Activated CD4-positive, alpha-beta T cell treated with anti-CD3 and anti-CD28 coated beads, Interleukin-2, amount 50 U/mL, for 4 hours (primary cell): ENCODE measurements at places on chromosomes 6 and 20.

- DNase-seq, result no peak
These were observed 65.9 kb downstream of the DLL1 start for GRCh38 chr6:170224694-170225660.

DNA sequence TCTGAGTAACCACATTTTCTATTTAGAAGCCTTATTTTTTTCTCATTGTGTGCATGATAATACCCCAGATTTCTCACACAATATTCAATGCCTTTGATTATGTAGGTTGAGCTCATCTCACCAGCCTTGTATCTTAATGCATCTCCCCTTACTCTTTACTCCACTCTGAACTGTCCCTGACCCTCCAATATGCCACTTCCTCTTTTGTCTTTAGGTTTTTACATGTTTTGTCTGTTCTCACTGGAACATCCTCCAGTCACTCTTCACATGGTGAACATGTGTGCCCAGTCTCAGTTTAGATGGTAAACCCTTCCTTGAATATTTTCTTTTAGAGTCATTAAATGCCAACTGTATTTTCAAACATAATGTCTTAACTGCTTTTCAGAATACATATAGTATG is 392.9 kb upstream of the IMPG1 start:
- DNase-seq, result no peak

- DNase-seq, result no peak
These were observed 148.5 kb downstream of the FOXC1 start for GRCh38 chr6:1758076-1758679.

DNA sequence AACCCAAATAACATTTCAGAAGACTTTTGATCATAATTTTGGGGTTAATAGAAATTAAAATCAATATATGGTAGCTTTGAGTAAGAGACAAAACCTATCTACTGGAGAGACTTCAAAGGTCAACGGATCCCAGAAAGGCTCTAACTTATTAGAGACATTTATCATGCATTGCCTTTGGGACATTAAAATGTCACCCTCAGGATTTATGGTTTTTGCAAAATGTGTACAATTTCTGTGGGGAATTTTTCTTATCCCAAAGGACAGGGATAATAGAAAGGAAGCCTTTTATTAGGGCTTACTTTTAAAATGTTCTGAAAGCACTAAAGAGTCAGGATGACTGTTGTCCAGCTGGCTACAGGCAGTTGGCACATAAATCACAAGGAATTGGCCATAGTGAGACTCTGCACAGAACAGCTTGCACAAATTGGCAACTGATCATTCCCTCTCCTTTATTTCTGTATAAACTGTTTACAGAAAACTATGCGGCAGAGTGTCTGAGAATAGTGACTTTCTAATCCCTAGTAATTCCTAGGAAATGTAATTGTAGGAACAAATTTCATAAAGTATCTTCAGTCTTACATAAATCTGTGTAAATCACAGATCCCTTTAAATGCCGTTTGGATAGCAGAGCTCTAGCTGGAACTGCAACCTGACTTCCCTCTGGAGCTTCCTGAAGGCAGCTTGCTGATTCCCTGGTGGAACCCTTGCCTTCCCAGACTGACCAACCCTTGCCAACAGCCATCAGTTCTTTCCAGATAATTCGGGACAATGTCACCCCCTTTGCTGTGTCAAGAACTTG is 201.1 kb upstream of the PREP start:
- no peak for DNase-seq

GRCh38 chr6:11043961-11044711 is at the start of gene ELOVL2:
Gene ELOVL2, minus strand, starts transcription at chr6:11044305. Its CDS starts 75 bp downstream, at chr6:11044230.
- DNase-seq, result no peak

DNA sequence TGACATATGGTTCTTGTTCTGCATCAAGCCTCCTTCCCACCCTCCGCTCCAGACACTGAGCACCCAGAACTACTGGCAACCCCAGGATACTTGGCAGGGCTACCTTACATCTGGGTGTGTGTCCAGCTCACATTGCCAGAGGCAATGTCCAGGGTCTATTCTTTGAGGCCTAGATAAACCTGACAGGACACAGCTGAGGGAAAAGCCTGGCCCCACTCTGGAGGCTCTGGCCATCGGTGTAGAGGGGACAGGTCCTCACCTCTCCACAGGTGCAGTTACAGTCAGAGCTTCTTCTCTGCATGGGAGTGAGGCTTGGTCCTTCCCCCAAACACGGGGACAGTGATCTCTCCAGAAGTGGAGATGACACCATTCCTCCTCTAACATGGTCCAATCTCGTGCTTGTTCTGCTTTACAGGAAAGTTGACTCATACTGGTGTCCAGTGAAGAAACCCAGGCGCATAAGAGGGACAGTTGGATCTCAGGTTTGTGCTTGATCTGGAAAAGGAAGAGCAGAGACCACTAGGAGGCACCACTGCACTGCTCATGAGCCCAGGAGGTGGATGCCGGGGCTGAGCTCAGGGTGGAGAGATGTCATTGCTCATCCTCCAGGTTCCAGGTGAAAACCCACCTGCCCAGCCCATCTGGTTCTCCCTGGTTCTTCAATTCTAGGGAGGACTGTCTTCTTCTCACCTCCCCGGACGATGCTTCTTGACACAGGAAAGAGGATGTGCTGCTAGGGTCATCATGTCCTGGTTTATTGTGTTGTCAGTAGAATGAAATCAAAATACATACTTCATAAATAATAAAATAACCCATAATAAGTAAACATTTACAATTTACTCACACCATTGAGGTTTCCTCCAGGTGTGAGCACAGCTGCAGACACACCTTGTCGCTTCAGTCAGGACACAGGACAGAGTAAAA is 14.7 kb downstream of the HLA-F start:
- DNase-seq, result peak; percentile 72

DNA sequence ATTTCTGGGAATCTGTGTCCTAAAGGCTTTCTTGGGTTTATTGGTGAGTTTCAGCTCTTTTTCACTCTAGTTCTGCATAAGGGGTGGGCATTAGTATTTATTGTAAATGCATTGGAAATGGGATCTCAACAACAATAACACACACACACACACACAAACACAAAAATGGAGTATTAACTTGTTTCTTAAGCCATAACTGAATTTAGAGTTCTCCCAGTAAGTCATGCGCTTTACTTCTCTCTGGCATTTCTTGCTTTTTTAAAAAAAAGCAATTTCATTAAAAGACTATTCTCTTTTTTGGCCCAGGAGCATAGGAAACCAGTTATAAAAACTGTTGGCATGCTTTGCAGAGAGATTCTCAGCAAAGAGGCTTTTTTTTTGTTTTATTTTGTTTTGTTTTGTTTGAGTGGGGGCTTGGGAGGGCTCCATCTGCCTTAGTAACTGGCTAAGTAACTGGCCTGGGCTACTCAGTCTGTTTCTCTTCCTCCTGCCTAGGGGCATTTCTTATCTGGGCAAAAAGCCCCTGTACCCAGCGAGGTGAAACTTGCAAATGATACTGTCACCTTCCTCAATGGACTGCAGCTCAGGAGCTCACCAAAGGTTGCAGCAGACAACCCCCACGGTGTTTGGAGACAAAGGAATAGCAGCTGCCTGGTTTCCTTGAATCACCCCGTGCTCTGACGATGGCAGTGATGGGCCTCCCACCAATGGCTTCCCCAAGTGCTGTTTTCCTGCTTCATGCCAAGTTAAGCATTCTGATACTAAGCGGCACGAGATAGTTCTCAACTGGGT is 128.5 kb downstream of the BCAS1 start:
- DNase-seq, result no peak

- no peak for DNase-seq
These were observed 32.4 kb upstream of the TPBG start for GRCh38 chr6:82331031-82331773.

DNA sequence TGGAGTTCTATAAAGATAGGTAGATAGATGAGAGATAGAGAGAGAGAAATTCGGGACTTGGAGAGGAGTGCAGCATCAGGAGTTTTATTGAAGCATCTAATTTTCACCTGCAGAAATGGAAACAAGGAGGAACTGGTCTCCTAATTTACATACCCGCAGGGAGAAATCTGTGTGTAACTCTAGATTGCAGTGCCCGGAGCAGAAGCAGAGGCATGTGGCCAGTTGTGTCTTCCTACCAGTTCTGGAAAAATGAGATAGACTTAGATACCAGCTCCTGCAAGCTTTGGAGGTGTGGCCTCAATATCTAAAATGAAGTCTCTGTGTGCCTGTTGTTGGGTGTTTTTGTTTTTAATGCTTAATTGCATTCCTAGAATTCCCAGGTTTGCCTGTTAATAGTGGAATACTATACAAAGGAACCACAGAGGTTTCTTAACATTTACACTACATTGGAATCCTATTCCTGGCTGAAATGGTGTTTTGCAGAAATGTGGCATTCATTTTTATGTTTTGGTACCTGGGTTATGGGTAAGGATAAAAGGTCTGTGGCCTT is 57.4 kb downstream of the DTD1 start:
- no peak for DNase-seq

- no peak for DNase-seq
These were observed 123.2 kb downstream of the KHDRBS2 start for GRCh38 chr6:62162858-62163257.

DNA sequence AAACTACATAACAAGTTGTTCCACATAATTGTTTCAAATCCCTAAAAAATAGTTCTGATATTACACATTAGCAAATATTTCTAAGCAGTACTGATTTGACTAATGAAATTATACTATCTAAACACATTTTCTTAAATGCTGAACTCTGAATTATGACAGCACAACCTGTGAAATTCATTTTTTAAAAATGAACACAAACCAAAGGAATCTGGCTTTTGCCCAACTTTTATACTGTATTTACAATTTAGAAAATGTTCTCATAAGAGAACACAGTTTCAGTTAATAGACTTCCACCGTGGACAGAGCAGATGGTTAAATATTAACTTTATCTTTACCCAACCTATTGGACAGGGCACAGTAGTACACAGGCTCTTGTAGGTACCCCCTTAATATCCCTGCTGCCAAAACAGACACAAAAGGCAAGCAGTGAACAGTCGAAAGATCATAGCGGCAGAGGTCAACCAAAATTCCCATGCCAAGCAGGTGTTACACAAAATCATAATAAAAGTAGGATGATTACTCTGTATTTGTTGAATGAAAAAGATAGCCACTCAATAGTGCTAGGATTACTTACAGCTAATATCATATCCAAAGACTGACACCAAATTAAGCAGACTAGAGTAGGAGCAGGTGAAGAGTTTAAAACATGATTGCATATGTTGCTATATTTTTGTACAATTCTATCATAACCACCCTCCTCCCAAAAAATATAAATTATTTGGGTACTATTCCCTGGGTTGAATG is 122.5 kb downstream of the RNGTT start:
- no peak for DNase-seq

DNA sequence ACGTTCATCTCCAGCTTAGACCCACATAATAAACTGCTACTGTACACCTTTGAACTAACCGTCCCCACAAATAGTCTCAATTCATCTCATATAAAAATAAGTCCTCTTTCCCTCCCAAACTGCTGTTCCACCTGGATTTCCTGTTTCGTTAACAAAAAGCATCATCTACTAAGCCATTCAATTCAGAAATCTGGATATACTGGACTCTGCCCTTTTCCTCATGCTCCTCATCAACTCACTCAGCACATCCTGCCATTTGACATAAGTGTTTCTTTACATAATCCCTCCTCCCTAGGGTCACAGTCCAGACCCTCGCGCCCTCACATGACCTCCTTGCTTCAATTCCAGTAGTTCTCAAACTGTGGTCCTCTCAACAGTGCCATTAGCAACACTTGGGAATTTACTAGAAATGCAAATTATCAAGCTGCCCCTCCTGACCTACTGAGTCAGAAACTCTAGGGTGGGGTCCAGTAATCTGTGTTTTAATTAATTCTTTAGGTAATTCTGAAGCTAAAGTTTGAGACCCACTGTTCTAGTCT is 4.5 kb downstream of the MKKS start:
- no peak for DNase-seq

DNA sequence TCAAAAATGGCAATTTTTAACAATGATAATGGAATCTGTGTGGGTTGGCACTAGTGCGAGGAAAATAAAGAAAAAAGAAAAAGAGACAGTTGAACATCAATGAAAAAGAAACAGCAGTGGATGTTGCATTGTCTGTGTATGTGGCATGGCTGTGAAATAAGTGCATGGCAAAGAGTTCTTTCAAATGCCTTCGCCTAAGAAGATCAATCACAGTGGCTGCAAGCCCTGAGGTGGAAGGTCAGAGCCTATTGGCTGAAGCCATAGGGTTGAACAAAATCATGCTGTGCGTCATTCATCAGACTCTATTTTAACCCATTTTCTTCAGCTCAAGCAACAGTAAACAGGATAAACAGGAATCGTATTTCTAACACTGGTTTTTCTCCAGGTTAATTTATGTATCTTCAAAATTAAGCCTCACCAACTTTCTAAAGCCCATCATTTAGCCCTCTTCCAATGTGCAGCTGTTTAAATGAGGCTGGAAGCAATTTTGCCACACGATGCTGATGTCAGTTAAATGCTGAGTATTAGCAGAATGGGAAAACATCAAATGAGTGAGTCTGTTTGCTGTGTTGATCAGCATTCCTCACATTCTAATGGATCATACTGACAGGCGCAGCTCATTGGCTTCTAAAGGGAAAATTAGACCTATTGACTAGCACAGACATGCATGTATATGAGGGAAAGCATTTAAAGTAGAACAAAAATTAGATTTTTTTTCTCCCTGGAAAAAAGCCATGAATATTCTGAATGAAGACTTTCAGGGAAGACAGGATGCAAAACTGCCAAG is 955.9 kb upstream of the EYS start:
- DNase-seq, result no peak

- no peak for DNase-seq
These were observed 64.6 kb downstream of the RWDD2A start for GRCh38 chr6:83257791-83258190.

DNA sequence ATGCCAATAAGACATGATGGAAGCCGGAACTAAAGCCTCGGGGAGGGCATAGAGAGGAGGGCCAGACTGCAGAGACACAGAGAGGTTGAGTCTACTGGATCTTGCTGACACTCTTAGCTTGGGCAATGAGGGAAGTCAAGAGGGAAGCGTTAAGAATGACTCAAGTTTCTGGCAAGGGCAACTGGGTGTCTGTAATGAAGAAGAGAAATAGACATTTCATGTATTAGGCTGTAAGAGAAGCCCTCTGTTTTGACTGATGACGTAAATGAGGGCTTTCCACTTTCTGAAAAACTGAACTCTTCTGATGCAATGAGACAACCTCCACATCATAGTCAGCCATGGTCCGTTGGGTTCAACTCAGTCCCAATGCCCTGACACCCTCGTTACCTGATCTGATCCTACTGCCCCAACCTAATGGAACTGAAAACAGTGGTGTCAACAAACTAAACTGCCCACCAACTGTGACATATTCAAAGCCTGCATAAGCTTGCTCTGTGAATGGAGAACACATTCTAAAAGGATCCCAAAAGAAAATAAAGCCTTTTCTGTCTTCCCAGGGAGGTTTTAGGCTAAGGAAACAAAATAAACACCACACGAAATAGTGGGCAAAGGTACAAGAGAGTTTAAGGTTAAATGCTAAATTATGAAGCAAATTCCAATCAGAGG is 45.8 kb upstream of the PNRC1 start:
- DNase-seq, result no peak

- no peak for DNase-seq
These were observed 98.0 kb downstream of the FNDC1 start for GRCh38 chr6:159267165-159267564.

- DNase-seq, result no peak
These were observed 31.9 kb downstream of the INSM1 start for GRCh38 chr20:20399531-20400500.
